ENCODE measurements at places on chromosomes 7 and 10. TPM values are rescaled to one million over a fixed set of nuclear protein-coding genes. Genes with fewer than 3 reads are reported as not detected.

Gene HMX2
- total RNA-seq: not detected

Gene ODAD2
- total RNA-seq: 0.30 TPM

Gene SFTPA2
- total RNA-seq: not detected

Gene FOXP2
- total RNA-seq: 2.4 TPM

Gene OR2A1
- not detected for total RNA-seq

Gene SLC18A2
- not detected for total RNA-seq

Gene POR
- total RNA-seq: 144 TPM

Gene HOXA6
- total RNA-seq: 0.96 TPM

Gene PWWP2B
- 5.2 TPM for total RNA-seq

Gene NPY4R2
- total RNA-seq: not detected

Measured in Caki2 (cell line).